H4 (cell line): ENCODE measurements at places on chromosomes 16 and 17. TPM values are rescaled to one million over a fixed set of nuclear protein-coding genes. Genes with fewer than 3 reads are reported as not detected.

The DRC3 gene
- 1.4 TPM in 1 of 2 replicates, not detected in the other for total RNA-seq

DNA sequence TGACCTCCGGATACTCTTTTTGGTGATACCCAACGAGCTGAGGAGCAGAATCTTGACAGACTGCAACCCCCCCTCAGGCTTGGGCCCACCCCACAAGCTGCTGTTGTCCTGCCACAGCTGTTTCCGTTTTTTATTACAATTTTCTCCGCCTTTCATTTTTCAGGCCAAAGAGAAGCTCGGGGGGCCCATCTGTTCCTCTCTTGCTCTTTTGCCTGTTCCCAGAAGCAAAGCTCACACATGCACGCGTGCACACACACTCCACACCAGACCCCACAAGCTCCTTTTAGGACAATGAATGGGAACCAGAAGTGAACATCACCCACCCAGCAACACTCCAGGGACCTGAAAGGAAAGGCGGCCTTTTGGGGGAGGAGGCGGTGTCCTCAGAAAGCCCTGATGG is 16.3 kb downstream of the SOX9 start:
- DNase-seq: no peak

- DNase-seq: no peak
Observed at GRCh38 chr17:77698903-77699623, 259.4 kb upstream of the TNRC6C start.

GRCh38 chr16:78461496-78462287 is 362.2 kb downstream of the WWOX start:
- DNase-seq: peak; percentile 7

DNA sequence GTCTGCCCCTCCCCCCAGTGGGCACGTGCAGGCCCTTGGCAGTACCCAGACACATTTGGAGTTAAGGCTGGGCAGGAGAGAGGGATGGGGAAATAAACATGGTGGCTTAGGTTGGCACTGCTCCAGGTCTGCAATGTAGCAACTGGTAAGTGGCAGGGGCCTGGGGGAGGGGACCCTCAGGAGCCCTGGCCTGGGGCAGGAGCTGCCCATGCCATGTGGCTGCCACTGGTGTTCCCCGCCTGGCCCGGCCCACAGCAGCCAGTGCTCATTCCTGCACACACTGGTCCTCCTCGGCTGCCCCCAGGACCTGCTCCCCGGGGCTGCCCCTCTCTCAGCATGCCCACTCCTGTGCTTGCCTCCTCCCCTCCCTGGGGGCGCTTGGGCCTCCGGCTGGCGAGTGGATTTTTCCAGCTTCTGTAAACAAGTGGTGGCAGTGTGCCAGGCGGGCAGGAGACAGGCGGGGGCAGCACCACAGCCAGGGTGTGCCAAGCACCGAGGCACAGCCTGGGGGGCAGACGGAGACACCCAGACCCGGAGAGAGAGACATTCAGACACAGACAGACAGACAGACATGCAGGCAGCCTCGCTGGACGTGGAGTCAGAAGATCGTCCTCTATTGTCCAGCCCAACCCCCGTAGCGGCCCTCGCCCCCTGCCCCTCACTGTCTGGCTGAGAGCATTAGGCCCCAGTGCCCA is 9.4 kb downstream of the THRA start:
- DNase-seq: peak; percentile 96

GRCh38 chr16:53636978-53637377 is 66.7 kb downstream of the RPGRIP1L start:
- no peak for DNase-seq

DNA sequence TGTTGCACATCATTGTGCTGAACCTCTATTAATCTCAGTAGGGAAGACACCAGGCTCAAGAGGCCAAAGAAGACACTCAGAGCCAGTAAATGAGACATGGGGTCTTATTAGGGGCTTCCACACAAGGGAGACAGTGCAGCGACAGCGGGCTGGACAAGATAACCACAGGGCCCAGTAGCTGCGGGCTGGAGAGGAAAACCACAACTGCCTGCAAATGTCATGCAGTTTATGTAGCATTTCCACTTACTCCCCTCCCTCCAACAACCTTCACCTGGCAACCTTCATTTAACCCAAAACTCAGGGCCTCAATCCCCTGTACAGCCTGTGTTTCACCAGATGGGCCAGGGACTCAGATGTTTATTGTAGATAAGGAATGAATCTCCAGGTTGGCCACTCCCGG is 185.6 kb downstream of the UTP18 start:
- no peak for DNase-seq

DNA sequence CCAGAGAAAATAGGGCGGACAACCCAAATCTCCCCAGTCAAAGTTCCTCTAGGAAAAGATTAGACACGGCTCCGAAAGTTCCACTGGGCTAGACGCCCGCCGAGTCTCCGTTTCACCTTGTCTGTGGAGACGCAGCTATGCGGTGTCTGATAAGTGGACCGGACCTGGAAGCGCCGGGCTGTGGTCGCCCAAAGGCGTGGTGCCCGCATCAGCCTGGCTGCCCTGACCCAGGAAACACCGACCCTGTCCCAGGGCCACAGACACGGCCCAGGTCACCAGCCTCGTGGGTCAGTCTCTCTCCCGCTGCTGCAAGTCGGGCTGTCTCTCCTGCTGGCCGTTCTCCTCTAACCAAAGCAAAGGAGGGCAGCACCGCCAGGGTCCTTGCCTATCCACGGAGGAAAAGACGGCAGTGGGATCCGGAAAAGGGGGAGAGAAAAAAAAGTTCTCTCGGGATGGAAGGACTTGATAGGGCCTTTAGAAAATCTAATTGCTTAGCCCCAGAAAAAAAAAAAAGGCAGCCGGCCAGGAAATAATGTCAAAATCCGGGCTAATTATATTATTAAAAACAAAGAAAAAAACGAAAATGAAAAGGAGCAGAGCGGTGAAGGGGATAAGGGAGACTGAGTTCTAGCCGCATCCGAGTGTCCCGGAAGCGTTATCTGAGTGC is 13.9 kb upstream of the FOXF1 start:
- no peak for DNase-seq

GRCh38 chr17:80169784-80170500 is at the start of gene CARD14:
Gene CARD14, plus strand, starts transcription at chr17:80170030. Its CDS starts 11,409 bp downstream, at chr17:80181439.
- DNase-seq: no peak

- DNase-seq: no peak
Observed at GRCh38 chr17:80358861-80359260, 56.1 kb upstream of the ENDOV start.

- no peak for DNase-seq
Observed at GRCh38 chr17:71158437-71158836, 962.4 kb upstream of the SOX9 start.

- DNase-seq: no peak
Observed at GRCh38 chr17:30316736-30317135, 17.1 kb downstream of the TMIGD1 start.

DNA sequence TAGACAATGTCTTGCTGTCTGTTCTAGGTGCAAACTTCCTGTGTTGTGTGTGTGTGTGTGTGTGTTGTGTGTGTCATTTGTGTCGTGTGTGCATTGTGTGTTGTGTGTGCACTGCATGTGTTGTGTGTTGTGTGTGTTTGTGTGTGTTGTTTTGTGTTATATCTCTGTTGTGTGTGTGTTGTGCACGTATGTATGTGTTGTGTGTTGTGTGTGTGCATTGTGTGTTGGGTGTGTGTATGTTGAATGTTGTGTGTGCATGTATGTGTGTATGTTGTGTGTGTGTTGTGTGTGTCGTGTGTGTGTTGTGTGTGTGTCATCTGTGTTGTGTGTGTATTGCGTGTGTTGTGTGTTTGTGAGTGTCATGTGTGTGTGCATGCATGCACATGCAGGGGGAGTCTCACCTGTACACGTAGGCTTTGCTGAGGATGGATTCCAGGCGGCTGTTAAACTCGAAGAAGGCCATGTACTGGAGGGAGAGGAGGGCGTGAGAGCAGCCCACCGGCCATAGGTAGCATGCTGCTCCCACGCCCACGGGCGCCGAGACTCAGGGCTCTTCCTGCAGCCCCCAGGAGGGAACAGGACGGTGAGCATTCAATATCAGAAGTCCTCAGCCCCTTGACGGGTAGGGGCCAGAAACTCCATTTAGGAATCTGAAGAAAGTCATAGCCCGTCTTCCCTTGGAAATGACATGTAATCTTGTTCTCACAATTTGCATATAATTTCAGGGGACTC is 58.2 kb downstream of the CNGB1 start:
- DNase-seq: no peak

DNA sequence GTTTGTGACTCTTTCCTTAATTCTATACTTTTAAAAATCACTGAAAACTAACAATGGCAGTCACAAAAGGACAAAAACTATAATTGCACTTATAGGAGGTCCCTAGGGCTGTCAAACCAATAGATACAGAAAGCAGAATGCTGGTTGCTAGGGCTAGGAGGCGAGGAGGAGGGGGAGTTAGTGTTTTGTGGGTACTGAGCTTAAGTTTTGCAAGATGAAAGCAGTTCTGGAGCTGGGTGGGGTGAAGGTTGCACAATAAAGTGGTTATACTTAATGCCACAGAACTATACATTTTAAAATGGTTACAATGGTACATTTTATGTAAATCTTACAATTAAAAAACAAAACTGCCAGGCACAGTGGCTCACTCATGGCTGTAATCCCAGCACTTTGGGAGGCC is 27.3 kb downstream of the NUBP1 start:
- no peak for DNase-seq
